ENCODE measurements at places on chromosomes 11 and 22.

- no peak for DNase-seq
Measured at GRCh38 chr11:44763121-44763820, 36.5 kb downstream of the TSPAN18 start.

GRCh38 chr22:27578937-27579617, 222.5 kb downstream of the MN1 start:
- DNase-seq, result no peak

- DNase-seq, result no peak
Measured at GRCh38 chr22:50305393-50305922, 2.0 kb downstream of the PLXNB2 start.

DNA sequence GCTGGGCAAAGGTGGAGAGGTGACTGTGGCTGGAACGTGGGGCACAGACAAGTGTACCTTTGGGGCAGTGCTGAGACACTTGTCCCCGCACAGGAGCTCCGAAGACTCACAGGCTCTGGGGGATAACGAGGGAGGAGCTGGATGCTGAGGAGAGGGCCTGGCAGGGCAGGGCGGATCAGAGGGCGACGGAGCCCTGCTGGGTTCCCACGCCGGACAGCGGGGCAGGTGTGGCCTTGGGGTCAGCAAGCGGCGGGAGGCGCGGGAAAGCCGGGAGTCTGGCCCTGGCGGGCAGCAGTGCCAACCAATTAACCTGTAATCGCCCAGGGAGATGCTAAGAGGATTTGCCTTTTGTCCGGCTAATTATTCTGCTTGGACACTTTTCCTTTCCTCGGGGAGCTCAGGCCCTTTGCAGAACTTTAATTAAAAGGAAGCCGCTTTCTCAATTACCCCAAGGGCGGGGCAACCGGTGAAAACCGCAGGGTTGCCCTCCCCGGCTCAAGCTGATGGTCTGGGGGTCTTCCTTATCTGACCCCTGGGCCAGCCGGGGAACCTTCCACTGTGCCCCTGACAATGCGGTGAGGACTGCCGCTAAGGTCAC, 71.5 kb downstream of the WNT7B start:
- DNase-seq, result no peak

Measured in NCI-H1930 (cell line).